GDM1 (cell line): ENCODE measurements at places on chromosomes 5 and 9.

GRCh38 chr5:145936401-145937131 is at the start of gene SH3RF2:
SH3RF2 (plus strand) TSS chr5:145936578; CDS start chr5:145937929, 1,351 bp downstream.
- no peak for DNase-seq

GRCh38 chr9:12403721-12404120 is 289.5 kb upstream of the TYRP1 start:
- DNase-seq: no peak

DNA sequence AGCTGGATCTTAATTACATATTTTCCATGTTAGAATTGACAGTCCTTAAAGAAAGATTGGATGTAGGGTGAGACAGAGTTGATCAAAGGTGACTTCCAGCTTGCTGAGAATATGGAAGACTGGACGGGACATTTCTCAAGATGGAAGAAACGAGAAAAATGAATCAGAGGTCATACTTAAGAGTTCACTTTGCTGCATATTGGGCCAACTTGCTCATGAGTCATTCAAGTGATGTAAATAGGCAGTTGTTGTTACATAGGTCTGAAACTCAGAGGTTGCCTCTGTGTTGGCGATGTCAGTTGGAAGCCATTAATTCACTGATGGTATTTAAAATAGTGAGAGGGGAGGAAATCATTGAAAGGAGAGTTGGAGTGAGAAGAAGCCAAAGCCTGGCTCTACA is 132.8 kb downstream of the CD180 start:
- no peak for DNase-seq

- no peak for DNase-seq
These were observed 228.8 kb downstream of the GAS1 start for GRCh38 chr9:86718388-86719049.

DNA sequence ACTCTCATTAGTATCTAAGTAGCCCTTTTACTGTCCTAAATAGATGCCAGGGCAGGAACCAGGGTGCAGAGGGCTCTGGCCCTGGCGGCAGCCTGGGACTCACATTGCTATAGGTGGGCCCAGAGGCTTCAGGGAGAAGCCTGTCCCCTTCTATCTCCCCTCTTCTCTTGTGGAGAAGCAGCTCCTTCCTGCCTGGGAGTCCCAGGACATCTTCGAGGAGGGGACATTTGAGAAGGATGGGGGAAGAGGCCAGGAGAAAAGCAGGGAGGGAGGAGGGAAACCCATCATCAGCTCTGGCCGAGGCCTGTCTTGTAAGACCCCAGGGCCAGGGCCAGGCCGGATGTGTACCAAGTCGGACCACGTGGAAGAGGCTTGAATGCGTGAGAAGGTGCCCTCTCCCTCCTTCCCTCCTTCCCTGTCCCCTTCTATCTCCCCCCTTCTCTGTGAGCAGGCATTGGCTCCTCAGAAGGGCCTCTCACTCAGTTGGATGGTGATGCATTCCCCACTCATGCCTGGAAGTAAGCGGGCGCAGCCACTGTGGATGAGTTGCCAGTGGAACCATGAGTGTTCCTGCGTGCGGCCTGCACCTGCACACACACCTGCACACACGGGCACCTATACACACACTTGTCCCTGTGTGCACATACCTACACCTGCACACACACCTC is 20.7 kb upstream of the LPCAT1 start:
- no peak for DNase-seq

GRCh38 chr9:86675805-86676204 is 271.5 kb downstream of the GAS1 start:
- DNase-seq: no peak

- DNase-seq: no peak
These were observed 29.7 kb upstream of the FCN1 start for GRCh38 chr9:134947265-134947955.

- DNase-seq: no peak
These were observed 42.5 kb upstream of the EXOC3 start for GRCh38 chr5:400282-401145.

DNA sequence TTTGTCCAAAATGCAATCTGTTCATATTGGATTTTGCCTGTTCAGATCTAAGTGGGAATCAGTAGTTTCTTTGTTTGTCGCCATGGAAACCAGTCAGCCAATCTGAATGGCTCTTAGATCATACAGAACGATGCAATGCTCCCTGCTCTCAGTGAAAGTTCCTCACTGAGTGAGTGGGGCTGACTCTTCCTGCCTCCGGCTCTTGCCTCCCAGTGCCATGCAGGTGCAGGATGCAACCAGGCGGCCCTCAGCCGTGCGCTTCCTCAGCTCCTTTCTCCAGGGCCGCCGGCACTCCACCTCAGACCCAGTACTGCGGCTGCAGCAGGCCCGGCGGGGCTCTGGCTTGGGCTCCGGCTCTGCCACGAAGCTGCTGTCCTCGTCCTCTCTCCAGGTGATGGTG is at the start of gene PTPDC1:
Gene PTPDC1, plus strand, starts transcription at position 151 of the 400 bp plus-strand sequence. Its CDS starts 67 bp downstream, at position 218.
- DNase-seq: no peak

DNA sequence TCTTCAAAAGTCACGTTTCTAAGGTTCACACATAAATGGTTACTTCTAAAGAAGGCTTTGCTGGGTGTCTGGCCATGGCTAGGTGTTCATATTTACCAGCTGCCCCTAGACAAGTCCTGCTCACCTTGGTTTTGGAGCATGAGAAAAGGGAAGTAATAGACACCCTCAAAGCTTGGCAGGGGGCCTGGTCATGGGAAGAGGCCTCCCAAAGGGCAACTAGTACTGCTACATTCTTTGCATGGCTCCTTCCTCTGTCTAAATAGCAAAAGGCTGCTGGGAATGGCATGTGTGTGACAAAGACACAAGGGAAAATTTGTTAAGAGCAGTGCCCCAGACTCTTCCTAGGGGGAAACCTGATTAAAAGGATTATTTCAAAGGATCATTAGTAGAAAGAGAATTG is 93.4 kb downstream of the NRG2 start:
- DNase-seq: no peak

DNA sequence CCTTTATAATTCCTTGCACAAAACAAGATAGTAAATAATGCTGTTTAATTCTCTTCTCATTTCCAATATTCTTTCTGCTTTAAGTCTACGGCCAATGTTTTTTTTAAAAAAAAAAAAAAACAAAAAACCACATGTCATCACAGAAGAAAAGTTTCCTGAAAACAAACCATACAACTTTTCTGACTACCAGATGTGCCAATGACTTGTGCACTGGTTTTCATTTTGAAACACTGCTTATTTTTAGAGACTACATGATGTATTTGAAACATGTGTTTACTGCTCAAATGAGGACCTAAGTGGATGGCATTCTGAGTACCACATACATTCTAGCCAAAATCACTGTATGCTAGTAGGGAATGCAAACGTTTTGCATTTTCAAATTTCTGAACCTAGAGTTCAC is 167.9 kb downstream of the GLIS3 start:
- no peak for DNase-seq

DNA sequence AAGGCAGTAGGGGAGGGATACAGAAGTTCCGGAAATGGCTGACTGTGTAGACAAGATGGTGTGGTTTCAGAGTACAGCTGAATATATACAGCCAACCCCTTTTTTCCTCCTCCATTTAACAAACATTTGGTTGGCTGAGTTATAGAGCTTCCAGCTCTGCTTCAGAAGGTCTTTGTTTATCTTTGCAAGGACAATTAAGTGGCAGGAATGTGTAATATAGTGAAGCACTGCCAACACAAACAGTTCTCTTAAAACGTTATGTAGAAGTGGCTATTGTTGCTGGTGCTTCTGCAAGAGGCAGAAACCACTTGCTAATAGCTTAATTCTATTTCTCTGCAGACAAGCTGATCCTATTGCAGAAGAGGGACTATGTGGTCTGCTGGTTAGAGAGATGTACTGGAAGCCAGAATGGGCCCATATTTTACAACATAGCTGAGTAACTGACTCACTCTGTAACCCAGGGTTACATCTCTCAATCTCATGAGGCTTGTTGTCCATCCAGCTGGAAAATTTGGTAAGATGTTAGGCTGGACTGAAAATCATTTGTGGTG is 62.7 kb upstream of the OSMR start:
- no peak for DNase-seq

GRCh38 chr9:111621895-111622480 is 9.1 kb upstream of the DNAJC25 start:
- DNase-seq: no peak

DNA sequence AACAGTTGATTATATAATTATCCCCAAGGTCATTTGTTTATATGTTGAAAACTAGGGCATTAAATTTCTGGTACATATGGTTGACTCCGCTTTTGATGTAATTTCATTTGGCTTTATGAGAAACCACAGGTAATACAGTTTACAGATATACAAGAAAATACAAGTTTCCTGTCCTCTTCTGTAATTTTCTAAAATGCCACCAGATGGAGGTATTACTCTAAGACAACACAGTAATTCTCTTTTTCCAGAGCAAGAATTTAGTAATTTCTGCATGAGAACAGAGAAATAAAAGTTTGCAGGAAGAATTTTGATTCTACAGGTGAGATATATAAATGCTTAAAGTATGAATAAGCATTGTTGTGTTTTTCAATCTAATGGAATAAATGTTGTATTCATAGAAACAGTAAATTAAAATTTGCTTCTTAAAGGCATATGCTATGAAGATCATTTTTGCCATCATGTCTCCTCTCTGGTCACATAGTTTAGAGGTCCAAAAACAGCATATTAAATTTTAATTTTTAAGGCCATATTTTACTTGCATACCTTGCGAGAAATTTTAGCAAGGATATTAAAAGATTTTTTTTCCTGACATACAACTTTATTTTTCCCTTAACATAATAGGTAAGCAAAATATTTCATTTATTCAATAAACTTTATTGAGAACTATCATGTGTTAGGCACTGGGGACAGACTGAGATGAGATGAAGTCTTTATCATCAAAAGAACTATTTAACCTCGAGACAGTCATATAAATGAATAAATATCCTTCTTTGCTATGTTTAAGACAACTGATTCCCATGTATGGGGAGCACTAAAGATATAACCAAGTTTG is 22.7 kb downstream of the CHD1 start:
- DNase-seq: no peak

DNA sequence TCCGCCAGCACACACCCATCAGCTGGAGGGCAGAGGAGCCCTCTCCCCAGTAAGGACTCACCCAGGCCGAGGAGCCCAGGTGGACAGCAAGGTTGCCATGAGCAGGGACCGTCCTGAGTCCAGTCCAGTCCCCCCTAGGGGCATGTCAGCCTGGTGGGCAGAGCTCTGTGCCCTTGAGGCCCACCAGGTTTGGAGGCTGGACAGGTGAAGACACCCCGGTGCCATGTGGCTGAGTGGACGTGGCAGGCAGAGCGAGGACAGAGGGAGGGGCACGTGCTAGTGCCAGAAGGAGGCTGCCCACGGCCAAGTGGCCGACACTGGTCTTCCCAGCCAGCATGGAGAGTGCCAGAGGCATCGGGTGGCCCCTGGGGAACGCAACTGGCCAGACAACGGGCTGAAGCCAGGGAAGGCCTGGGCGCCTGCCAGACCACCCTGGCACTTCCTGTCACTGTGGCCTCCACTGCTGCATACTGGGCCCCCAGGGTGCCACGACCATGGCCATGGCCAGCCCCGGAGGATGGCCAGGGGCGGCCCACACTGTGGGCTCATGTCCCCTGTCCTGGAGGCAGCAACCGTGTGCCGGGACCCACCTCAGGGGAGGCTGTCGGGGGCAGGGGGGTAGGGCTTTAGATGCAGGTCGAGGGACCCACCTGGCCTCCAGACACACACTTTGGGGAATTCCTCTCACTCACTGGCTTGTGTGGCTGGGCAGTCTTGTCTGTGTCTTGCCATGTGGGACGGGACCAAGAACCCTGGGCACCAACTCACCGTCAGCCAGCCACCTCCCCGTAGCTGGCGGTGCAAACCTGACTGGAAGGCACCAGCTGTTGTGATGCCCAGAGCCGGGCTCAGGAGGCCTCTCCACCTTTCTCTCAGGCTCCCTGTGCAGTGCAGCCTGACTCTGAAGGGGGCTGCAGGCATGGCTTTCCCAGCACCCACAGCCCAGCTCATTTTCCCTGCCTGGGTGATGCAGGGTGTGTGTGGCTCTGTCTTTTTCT is 42.3 kb upstream of the LPCAT1 start:
- no peak for DNase-seq

DNA sequence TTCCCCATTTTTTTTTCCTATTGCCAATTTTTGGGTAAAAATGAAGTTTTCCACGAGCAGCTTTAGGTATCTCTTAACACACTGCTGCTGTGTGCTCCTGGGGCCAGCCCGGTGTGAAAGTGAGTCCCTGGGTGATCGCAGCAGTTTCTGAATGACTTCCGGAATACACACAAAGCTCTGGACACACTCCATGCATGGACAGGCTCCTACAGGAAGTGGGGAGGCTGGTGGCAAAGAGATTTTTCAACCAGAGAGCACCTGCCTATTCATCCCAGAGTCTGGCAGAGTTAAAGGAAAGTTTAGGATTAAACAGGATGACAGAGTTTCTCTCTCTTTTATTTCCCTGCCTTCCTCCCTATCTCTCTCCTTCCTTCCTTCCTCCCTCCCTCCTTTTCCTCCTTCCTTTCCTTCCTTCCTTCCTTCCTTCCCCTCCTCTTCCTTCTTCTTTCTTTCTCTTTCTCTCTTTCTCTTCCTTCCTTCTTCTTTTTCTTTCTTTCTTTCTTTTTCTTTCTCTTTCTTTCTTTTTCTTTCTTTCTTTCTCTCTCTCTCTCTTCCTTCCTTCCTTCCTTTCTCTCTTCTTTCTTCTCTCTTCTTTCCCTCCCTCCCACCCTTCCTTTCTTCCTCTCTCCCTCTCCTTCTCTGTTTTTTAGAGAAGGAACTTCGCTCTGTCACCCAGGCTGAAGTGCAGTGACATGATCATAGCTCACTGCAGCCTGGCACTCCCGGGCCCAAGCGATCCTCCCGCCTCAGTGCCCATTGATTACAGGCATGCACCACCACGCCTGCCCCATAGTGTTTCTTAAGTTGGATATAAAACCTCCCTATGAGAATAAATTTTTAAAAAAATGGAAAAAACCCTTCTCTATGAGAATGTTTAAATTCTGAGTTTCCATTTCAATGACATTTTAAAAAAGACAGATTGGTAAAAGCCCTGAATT is 38.7 kb upstream of the UBTD2 start:
- no peak for DNase-seq

GRCh38 chr5:55634866-55635265 is 77.3 kb downstream of the SLC38A9 start:
- no peak for DNase-seq

GRCh38 chr5:40308867-40309266 is 370.8 kb upstream of the PTGER4 start:
- DNase-seq: no peak

DNA sequence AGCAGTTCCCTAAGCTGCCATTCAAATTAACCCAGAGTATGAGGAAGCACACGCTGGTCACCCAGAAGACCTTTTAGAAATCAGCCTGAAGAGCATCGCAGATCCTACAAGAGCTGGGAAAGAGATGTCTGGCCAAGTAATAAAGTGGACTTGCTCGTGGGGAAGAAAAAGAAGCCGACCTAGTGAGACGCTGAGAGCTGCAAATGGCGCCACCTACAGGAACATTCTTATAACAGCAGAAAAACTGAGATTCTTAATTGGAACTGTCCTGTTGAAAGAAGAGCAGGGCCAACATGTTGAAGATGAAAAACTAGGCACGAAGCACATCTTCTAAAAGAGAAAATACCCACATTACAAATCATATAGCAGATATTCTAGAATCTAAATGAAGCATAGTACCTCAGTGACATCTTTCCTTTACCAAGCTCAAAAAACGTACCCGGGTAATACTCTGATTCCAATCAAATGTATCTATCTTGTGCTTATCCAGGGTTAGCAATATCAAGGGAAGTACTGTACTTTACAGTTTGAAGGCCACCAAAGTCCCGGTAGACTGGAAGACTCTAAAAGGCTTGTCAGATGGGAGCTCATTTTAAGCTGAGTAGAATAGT is 3.9 kb upstream of the GNAQ start:
- peak; percentile 63 for DNase-seq

GRCh38 chr9:33291901-33292300 is 1.6 kb downstream of the NFX1 start:
- no peak for DNase-seq
